Hematopoietic multipotent progenitor cell treated with erythropoietin and hydrocortisone succinate and interleukin-3 and kit ligand, for 6 days (in vitro differentiated cells): ENCODE measurements at places on chromosomes 12 and 14.

- DNase-seq: no peak
Observed at GRCh38 chr14:95490727-95491451, 25.6 kb downstream of the SYNE3 start.

GRCh38 chr12:94203796-94204195 is 55.4 kb downstream of the PLXNC1 start:
- no peak for DNase-seq

DNA sequence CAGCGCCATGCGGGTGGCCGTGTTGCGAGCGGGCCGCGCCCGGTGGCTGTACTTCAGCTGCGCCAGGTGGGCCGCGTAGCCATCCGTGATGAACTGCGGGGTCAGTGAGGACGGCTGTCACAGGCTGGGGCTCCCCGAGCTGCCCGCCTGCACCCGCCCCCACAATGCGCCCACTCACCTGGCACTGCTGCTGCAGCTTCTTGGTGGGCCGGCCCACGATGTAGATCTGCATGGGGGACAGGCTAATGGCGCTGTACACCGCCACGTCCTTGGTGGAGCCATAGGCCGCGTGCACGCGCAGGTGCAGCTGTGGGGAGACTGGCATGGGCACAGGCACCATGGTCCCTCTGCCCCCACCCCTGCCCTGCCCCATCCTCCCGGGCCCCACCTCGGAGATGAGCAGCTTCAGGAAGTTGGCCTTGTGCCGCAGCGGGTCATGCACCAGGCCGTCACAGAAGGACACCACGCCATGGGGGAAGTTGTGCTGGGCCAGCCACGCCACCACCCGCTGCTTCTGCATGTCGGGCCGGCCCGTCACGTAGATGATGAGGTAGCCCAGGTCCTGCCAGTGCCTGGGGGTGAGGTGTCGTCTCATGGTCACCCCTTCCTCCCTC is 5.9 kb downstream of the ARL6IP4 start:
- no peak for DNase-seq

GRCh38 chr14:73743431-73743931 is 29.3 kb upstream of the PNMA1 start:
- DNase-seq: peak; percentile 85

- peak; percentile 78 for DNase-seq
Observed at GRCh38 chr12:1797011-1797901, 23.1 kb upstream of the LRTM2 start.

DNA sequence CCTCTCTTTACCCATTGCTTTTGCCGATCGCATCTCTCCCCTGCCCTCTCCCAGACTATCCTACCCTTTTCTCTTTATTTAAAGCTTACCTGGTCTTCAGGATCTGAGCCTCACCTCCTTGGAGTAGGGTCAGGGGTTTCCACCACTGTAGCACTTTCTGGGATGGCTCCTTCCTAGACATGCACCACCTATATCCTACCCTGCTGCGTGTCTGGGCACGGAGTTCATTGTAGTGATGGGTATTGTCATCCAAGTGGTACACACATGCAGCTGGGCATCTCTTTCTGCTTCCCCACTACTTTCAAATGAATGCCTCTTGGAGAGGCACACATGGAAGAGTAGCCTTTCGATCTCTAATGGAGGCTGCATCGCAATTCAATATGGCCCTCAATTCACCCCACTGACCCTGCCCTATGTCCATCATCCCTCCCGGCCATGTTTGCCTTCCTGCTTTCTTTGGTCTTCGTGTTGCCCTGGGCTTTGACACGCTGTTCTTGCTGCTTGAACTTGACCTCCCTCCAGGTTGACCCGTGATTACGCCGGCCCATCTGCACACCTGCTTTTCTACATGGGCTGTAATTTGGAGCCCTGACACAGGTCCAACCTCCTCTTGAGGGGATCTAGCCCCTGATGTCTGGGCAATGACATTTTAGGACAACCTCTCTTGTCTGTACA is 10.9 kb downstream of the SERPINA11 start:
- DNase-seq: no peak

DNA sequence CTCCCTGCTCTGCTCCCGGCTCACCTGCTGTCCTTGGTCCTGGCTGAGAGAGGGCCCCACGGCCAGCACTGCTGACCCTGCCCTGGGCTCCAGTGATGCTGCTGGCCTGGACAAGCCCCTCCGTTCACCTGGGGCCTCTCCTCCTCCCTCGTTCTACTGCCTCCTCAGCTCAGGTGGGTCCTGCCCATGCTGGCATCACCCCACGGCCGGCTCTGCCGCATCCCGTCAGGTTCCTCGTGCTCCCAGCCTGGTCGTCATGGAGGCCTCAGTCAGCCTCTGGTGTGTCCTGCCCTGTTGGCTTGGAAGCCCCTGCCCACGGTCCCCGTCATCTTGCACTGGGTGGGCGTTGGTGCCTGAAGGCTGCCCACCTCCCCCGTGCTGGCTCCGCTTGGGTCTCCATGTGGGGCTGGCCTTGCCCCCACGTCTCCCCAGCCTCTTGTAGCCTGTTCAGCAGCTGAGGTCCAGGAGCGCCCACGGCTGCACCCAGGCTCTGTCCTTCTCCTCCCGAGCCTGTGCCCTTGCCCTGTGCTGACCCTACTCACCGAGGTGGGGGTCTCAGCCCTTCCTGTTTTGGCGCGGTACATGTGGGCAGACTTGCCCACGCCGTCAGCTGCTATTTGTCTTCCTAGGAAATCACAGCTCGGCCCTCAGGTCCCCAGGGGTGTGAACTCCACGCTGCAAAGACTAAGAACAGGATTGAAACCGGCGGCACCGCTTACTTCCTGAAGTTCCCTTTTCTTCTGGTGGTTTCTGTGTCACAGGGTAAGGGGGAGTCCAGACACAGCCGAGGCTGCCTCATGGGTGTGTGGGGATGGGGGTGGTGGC is 121.6 kb downstream of the TMEM121 start:
- no peak for DNase-seq

- DNase-seq: no peak
Observed at GRCh38 chr12:131049549-131050339, 96.0 kb downstream of the ADGRD1 start.

DNA sequence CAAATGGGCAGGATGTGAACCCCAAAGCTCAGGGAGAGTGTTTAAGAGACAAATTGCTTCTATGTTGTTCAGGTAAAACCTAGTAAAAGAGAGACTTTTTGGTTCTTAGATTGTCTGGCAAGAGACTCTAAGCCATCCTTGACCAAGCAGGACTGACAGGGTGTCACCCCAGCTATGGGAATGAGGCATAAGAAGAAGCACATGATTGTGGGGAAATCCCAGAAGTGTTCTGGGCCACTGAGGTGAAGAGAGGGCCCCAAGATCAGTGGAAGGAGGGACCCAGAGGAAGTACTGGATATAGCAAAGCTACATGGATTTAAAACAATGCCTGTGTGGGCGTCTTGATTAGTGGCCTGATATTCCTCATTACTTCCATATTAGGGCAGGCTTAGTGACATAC is 99.0 kb downstream of the SAMD4A start:
- no peak for DNase-seq

- peak; percentile 40 for DNase-seq
Observed at GRCh38 chr14:65168840-65169239, 66.5 kb upstream of the MAX start.

- peak; percentile 36 for DNase-seq
Observed at GRCh38 chr14:105422695-105423487, 3.3 kb downstream of the MTA1 start.

DNA sequence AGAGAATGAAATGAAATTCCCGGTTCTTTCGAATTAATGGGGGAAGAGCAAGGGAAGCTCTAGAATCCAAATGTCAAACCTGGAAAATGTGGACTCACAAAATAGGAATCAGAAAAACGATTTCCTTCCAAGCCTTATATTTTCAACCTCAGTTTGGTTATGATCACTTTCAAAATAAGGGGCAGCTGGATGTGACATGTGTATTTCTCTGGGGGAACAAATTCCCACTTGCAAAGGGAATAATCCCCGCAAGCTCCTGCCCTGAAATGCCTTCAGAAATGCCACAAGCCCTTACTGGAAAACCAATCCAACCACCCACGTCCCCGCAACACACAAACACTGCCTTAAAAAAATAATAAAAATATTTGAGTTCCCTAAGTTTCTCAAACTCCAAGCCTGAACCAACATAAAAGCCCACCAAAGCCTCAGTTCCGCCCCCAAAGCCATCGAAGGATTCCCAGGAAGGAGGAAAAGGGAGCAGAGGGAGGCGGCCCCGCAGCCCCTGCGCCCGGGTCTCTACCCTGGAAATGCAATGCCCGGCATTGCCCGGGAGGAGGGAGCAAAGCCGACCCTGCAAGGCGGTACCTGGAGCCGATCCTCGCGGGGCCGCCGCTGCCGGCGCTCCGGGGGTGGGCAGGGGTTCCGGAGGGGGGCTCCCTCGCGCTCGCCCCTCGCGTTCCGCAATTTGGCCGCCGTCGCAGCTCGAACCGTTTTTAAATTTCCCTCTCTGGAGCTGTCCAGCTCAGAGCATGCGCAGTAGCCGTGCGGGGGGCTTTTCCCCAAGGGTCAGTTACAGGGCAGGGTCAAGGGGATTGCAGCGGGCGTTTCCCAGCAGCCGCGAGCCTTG is at the start of gene FOXN4:
Gene FOXN4, minus strand, starts transcription at position 751 of the 847 bp plus-strand sequence. CDS start 963 bp downstream, outside the sequence.
- no peak for DNase-seq

DNA sequence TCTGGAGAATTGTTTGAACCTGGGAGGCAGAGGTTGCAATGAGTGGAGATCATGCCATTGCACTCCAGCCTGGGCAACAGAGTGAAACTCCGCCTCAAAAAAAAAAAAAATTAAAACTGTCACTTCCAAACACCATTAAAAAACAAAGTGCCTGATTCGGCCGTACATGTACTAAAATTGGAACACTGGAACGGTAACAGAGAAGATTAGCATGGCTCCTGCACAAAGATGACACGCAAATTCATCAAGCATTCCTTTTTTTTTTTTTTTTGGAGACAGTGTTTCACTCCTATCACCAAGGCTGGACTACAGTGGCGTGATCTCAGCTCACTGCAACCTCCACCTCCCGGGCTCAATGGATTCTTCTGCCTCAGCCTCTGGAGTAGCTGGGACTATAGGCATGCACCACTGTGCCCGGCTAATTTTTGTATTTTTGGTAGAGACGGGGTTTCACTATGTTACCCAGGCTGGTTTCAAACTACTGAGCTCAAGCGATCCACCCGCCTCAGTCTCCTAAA is 40.2 kb upstream of the SINHCAF start:
- no peak for DNase-seq

DNA sequence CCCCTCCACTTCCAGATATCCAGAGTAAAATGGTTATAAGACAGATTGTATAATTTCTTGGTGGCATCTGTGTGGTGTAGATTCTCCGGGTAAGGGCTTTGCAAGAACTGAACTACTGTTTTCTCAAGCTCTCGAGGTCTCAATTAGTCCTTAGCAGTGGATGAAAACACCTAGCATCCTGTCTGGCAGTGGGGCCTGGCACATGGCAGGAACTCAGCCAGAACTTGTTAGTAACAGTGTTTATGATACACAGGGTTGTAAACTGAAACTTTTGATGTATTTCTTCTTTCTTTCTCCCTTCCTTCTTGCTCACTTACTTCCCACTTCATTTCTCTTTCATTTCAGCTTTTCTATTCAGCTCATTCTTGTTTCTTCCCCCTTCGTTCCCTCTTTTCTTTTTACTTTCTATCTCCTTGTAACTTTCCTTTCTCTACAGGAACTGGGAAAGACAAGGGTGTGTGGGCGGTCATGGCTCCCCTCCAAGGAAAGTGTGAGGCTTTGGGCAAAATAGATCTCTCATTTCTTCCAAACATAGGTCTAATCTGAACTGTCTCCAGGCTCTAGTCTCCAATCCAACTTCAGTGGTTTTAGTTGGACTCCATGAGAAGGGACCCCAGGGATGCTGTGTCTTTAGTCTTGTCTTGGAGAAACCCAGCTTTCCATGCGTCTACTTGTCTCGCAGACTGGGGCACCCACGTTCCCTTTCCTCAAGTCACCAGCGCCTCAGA is 159.7 kb downstream of the PAH start:
- DNase-seq: no peak

DNA sequence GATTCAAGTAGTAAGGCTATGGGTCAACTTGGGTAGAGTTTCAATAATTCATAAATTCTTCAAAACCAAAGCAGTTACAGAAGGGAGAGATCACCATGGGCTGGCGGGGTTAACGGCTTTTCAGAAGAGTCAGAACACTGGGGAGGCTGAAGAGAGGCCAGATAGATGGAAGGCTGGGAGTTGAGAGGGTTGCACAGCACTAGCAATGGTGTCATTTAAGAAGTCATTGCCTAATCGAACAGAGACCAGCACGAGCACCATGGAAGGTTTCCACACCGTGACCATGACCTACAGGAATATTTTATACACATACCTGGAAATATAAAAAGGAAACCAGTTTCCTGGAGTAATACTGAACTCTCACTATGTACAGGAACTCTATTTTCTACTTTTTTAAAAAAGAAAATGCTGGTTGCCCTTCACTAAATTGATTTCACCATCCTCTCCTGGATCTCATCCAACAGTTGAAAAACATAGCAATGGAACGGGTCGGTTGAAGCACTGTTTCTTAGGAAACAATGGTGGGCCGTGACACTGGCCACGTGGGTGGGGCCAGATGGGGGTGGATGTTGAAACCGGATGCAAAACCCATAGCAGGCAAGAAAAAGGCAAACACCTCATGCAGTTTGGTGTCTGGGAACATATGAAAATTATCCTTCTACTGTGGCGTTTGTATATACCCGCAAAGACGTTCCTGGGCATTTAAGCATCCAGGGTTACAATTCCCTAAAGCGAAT is 38.0 kb upstream of the RIN3 start:
- peak; percentile 35 for DNase-seq

DNA sequence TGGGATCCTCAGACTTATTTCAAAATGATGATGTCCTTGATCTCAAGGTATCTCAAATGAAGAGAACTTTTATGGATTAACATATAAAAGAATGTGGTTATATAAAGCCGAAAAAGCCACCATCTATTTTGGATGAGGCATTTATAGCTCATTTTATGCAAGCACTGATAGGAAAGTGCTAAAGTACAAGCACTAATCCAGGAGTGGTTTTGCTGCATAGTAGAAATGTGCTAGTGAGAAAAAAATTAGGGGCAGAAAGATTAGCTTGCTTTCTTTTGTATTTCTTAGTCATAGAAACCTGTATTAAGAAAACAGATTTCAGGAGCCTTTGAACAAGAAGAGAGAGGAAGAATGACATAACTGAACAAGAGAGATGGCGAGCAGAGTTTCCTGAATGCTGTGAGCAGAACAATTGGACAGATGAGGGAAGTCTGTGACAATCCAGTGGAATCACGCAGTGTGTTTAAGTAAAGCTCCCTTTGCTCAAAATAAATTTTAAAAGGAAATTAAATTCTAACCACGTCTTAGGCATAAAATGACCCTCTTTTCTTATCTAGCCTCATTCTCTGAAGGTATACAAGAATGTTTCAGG is 238.2 kb upstream of the NOVA1 start:
- no peak for DNase-seq

DNA sequence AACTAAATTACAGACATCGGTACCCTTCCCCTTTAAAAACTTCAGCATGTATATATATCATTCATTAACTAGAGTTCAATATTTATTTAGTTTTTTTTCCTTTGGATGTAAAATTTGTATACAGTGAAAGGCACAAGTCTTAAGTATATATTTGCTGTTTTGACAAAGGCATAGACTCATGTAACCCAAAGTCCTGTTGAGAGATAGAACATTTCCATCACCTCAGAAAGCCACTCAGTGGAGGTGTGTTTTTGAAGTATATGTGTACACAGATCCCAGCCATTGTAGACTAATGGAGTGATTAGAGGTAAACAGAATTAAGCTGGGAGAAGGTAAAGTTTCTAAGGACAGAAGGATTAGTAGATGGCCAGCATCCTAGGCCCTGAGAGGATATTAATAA is 15.4 kb downstream of the RDH12 start:
- no peak for DNase-seq
